Stimulated activated CD8-positive, alpha-beta memory T cell treated with anti-CD3 and anti-CD28 coated beads, Interleukin-7, amount 100 ng/mL, for 24 hours (primary cell): ENCODE measurements at places on chromosomes 5 and 9.

- DNase-seq = no peak
Observed at GRCh38 chr9:136052472-136052880, 42.6 kb downstream of the NACC2 start.

DNA sequence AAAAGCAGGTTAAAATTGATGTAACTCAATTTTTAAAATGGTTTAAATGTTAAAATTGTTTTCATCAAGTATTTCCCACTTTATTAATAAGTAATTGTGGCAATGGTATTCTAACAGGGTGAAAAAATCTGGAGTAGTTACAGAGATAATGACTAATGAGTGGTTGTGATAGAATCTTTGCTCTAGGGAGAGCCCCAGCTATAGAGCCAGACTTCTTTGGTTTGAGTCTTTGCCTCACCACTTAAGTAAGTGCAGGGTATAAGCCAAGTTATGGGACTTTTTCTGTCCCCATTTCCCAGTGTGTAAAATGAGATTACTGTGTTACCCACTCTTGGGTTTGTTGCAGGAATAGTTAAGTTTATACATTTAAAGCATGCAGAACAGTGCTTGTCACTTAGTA lies 158.1 kb downstream of the FER start:
- DNase-seq = no peak

GRCh38 chr9:33221568-33221884 lies 18.4 kb upstream of the SPINK4 start:
- DNase-seq = no peak

DNA sequence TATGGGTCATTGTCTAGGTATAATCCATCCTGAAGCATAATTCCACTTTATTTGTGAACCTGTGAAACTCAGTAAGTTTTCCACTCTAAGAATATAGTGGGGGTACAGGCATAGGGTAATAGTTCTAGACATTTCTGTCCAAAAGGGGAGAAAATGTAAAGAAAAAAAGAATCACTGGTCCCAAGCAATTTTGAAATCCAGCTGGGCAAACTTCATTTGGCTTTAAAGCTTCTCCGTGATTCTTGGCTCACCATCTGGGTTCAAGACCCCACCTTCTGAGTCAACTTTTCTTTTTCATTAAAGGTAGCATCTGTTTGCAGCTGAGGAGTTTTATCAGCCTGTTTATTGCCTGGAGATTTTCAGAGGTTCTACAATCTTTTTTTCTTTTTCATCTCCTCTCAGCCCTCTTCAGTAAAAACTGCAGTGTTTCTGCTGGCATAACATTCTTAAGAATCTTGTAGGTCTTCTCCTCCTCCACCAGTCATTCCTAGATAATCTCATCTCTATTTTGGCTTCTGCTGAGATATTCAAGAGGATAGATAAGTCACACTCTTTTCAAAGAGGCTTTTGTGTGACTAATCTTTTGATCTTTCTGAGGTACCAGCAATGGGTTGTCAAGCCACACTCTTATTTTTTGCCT lies 126.1 kb upstream of the PITX1 start:
- no peak for DNase-seq

- peak; percentile 58 for DNase-seq
Observed at GRCh38 chr5:14581891-14582796, 552 bp downstream of the OTULINL start.

DNA sequence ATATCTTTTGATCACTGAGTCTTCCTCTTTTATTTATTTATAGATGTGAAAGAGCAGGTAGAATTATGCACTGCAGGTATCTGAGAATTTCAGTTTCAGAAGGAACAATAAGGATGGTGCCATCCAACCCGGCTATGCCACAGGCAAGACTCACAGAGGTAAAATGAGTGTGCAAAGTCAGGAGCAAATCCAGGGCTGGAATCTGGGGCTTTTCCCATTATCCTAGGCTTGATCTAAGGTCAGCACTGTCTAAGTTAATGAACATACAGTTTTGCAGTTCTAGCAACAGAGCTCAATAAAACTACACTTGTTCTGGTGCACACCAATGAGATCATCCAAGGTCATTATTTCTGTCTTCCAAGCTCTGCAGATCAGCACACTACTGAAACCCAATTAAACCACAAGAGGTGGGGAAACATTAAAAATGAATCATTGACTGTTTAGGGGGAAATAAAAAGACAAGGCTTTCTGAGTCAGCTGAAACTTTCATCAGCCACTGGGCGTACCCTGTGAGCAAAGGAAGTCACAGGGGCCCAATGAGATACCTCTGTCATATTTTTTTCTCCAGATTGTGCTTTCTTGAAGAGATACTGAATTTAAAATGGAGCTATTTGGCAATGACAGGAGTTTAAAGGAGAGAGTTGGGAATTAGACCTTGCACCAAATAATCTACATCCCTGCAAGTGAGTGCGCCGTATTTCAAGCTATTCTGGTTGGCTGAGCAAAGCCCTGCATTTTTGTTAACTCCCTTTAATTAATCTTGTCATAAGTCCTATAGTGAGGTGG lies 662.2 kb upstream of the ZNF608 start:
- DNase-seq = no peak

DNA sequence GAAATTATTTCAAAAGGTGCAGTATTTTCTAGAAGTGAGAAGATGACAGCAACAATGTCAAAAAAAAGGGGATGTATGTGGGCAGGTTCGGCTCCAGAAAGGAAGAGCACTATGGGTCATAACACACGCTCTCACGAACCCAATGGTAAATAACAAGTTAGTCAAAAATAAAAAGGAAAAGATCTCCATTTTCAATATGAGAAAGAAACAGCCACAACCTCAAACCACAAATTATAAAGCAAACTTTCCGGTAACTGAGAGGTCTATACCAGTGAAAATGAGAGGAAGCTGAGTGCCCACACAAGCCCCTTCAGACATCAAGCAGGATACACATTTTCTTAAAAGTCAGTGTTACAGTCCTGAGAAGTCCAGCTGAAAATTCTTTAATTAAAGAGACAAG lies 398.5 kb upstream of the RPS23 start:
- DNase-seq = no peak

DNA sequence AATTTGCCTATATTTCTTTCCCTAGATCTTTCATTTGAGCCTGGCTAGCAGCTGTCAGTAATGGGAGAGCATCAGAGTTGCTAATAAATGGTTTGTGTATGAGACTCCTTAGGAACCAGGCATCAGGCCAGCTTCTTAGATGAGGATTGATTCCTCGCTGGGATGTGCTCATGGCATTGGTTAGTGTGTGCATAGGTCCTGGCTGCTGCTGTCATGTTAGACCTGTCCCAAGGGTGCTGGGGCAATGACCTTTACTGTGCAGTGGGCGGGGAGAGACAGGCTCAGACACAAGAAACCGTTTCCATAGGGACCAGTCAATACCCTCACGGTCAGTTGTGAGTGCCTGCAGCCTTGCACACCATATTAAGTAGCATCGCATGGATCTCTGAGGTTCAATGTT lies 112.3 kb upstream of the NR3C1 start:
- no peak for DNase-seq

DNA sequence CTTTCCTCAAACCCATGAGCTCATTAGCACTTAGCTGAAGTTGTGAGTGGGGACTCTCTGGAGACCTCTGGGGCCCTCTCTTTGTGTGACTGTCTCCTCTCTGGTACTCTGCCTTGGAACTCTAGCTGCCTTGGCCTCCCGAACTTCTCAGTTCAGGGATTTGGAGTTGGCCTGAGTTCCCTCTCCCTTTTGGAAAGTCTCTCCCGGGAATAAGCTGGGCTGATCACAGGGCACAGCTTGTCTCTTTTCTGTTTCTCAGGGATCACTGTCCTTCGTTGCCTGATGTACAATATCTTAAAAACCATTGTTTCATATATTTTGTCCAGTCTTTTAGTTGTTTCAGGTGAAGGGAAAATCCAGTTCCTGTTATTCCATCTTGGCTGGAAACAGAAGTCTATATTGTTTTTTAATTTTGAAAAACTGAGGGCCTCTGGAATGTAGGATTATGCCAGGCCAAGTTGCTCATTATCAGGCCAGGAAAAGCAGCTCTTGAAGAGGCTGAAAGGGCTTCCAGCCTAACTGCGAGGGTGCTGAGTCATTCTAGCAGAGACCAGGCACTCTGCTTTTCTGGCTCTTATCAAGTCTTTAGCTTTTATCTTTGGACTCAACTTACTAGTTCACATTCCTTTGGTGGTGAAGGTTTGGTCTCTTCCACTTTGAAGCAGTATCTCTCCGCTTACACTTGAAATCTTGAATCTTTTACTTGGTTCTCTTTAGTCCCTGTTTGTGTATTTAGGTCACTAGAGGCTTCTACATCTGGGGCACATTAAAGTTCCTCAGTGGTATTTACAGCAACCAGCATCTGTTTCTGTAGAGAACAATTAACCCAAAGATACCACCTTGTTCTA lies 8.4 kb upstream of the RGS3 start:
- DNase-seq = no peak

GRCh38 chr9:90827181-90827871 lies 25.7 kb downstream of the SYK start:
- DNase-seq = no peak
